ENCODE measurements at places on chromosomes 11 and 22. TPM values are rescaled to one million over a fixed set of nuclear protein-coding genes. Genes with fewer than 3 reads are reported as not detected.

Gene WT1
- 16.4 TPM for total RNA-seq

GRCh38 chr11:64000026-64000739, 13.9 kb downstream of the OTUB1 start:
- peak; percentile 71 for DNase-seq

DNA sequence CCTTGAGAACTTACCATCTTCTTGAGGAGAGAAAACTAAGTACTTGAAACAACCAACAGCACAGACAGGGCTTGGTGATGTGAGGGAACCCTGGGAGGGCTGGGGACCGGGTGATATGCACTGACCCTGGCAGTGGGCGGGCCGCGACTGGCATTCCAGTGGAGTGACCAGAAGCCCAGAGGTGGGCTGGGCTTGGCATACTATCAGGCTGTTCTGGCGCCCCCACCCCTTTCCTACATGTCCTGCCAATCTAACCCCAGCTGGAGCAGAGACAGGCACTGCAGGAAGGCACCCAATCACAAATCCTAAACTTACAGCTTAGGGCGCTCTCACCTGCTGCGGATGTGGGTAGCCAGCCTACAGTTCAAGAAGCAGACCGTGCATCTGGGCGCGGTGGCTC, 54.0 kb upstream of the GCAT start:
- DNase-seq, result no peak

GRCh38 chr11:112012874-112013273, 12.3 kb upstream of the DLAT start:
- peak; percentile 88 for DNase-seq

GRCh38 chr11:92714111-92714510, 255.3 kb upstream of the MTNR1B start:
- DNase-seq, result no peak

DNA sequence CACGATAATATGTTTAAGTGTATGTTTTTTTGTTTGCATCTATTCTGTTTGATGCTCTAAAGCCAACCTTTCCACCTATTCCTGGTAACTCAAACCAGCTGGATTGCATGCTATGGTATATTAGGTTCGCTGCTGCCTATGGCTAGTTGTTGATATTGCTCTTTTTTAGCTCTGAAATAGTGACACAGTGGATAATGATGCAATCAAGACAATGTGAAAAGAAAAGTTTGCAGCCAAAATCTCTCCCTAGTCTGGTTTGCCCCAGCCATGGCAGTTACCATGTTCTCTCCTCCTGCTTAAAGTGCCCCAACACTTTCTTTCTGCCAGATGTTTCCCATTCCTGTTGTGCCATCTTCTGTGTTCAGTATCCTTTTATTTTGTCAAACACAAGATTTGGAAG, 269.7 kb downstream of the DYNC2H1 start:
- no peak for DNase-seq
